ENCODE measurements at places on chromosomes 2 and 18. TPM values are rescaled to one million over a fixed set of nuclear protein-coding genes. Genes with fewer than 3 reads are reported as not detected.

DNA sequence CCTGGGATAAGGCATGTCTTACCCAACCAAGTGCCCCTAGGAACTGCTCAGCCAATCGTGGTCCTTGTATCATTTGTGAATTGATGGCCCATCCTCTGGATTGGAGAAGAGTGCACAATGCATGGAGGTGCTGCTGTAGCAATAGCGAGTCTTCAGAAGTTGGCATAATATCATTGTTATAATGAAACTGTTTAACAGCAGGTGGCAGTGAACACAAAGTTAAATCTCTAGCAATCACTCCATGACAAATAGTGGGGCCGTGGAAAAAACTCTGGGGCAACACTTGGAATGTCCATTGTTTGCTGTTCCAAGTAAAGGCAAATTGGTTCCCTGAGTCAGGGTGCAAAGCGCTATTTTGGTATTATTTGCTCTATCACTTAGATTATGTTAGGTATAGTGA, 11.4 kb downstream of the REG1A start:
- DNase-seq = no peak

Gene SPP2
- total RNA-seq = not detected

Gene ERBB4
- total RNA-seq = 20.6 TPM

- DNase-seq = no peak
These were observed 182.0 kb downstream of the PRKCE start for GRCh38 chr2:45833301-45833967.

Gene STON1
- 16.7 TPM for total RNA-seq

Gene STK39
- 12.3 TPM for total RNA-seq

- DNase-seq = no peak
These were observed 137.7 kb upstream of the TACR1 start for GRCh38 chr2:75337016-75337415.

GRCh38 chr18:60506682-60507081, 134.1 kb upstream of the MC4R start:
- no peak for DNase-seq

Gene CCDC141
- 79.4 TPM for total RNA-seq

Measured in left cardiac atrium (tissue), 4 donors.